ENCODE measurements at places on chromosomes 13 and 19. TPM values are rescaled to one million over a fixed set of nuclear protein-coding genes. Genes with fewer than 3 reads are reported as not detected.

Gene SPIB
- 0.32 TPM for total RNA-seq

Gene LGI4
- 0.28 TPM for total RNA-seq

Gene CLDN10
- total RNA-seq = 0.15 TPM

Gene SULT2B1
- 12.0 TPM for total RNA-seq

Gene HSPB6
- total RNA-seq = 0.27 TPM

All from A549 treated with Hydrocortisone at 1 μM for 4 hours (cell line).